ENCODE measurements at places on chromosomes 7 and 10.
A peak's percentile ranks its signal among the peaks of the same experiment; 100 is the strongest.

DNA sequence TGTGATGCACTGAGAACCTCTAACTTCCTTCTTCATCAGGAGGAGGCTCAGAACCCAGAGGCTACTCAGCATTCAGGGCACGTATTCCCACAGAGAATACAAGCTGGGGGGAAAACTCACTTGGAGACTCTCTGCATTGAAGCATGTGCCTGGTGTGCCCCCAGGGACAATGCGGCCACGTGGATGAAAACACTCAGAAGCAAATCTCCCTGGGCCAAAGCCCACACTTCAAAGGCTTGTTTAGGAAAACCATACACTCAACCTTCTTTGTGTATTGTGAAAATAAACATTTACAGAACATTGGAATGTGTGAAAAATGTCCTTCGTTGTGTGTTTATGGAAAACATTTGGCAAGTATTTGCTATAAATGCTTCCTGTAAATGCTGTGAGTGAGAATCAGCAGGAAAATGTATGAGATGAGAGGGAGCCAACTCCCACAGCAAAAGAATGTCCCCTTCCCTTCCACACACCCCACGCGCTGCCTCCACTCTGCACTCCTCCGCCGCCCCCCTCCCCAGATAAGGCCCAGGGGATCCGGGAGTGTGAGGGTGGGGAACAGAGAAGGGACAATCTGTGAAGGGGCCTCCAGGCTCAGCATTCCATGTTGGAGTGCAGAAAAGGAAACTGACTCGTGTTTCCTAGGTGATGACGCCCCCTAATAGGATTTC, 339.5 kb downstream of the ELMO1 start:
- DNase-seq, result no peak

- no peak for DNase-seq
These were observed 13.4 kb downstream of the TASOR2 start for GRCh38 chr10:5698062-5698461.

DNA sequence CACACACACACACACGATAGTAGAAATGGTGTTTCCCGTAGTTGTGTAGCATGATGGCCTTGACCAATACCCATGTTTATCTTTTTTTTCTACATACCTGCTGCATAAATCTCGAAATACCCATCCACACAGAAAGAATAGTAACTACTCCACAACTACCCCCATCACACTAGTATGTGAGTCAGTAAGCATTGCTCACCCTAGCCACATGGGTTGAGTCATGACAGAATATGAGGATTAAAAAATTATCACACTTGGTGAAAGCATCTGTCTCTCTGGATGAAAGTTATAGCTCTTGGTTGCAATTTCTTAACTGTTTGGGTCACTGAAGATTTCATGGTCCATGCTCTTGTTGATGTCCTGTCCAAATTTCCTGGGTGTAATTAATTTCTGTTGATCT, 103.4 kb upstream of the MDFIC start:
- no peak for DNase-seq

- no peak for DNase-seq
These were observed 402.7 kb downstream of the IPMK start for GRCh38 chr10:57864765-57865680.

DNA sequence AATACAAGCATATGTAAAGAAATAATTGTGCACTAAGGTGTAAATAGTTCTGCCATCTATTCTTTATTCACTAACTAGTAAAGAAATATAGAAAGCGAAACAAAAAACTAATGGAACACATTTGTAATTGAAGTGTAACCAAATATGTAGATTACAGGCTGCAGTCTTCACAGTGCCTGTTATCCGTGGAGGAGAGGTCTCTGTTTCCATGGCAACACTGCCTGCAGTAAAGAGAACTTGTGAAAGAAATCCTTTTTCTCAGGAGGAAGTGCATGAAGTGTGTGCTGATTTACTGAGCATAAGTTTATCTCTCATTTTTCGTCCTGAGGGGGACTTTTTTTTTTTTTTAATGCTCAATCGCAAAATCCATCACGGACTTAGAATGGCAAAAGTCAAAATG, 102.5 kb downstream of the APBB1IP start:
- no peak for DNase-seq

DNA sequence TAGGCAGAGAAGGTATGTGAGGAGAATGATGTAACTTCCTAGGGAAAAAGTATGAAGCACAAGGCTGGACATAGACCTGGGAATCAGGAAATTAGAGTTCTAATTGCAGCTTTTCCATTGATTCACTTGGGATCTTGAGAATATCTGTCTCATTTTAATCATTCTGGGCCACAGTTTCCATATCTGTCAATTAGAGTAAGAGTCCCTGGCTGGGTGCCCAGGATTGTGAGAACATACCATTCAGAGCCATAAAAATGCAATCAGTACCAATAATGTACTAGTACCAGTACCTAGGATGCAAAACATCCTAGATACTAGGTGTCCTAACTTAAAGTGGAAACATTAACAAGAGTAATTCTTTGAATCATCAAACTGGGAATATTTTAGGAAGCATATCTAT, 29.6 kb downstream of the CAV1 start:
- DNase-seq, result no peak

DNA sequence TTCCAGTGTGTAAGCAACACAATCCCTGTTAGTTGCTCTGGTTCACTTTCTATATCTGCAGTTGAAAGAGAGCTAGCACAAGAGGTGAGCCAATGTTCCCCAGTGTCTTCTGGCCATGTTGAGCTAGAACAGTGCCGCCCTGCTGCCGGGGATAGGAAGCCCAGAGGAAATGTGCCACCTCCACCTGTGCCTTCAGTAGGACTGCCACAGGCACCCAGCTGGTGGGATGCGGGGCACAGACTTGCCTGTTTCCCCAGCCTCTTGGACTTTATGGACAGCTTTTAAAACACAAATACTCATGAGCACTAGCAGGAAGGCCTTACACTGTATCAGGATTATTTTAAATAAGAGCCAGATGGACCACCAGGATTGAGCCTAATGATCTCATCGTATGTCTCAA, 234.5 kb upstream of the COBL start:
- no peak for DNase-seq

- no peak for DNase-seq
These were observed 56.3 kb downstream of the PLPP4 start for GRCh38 chr10:120513307-120513796.

GRCh38 chr10:128710098-128710797, 584.0 kb upstream of the MKI67 start:
- DNase-seq, result no peak

DNA sequence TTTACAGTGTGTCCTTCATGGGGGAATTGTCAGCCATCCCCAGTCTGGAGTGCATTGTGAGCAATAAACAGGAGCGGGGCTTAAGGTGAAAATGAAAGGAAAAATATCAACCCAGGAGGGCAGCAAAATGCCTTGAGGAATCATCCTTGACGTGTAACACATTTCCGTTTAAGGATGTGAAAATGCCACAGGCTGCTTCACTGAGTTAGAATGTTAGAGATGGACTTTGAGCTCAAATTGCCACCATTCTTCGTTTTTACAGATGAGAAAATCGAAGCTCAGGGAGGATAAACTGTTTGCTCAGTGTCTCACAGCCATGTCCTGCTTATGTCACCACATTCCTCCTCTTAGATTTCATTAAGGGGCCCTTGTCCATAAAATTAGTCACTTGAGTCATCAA, 23.1 kb downstream of the SORCS3 start:
- DNase-seq, result no peak

GRCh38 chr7:732094-732541, 5.0 kb upstream of the PRKAR1B start:
- DNase-seq, result no peak

- DNase-seq, result no peak
These were observed 1175.3 kb downstream of the GATA3 start for GRCh38 chr10:9229702-9230244.

DNA sequence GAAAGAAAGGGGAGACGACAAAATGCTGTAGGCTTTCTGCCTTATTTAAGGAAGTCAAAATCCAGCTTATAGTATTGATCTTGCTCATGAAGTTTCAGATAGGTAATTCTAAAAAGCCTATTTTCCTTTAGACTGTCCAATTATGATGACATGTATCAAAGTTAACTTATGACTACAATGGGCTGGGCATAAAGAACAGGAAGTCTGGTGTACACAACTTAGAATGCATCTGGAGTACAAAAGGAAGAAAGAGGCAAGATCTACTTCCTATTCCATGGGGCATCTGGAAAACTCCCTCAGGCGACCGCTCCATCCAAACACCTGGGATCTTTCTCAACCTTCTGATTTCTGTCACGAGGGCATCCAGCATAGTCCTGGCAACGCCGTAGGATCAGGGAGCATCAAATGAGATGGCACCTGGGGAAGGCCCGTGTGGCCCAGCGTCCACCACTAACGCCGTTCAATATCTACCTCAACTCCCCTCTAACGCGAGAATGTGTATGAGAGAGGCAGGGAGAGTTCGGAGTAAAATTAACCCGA, 512 bp downstream of the FAM24B start:
- no peak for DNase-seq

GRCh38 chr10:12324530-12324929, 24.8 kb upstream of the CAMK1D start:
- DNase-seq, result no peak

- DNase-seq, result no peak
These were observed 243.8 kb downstream of the TCERG1L start for GRCh38 chr10:131067690-131068089.

DNA sequence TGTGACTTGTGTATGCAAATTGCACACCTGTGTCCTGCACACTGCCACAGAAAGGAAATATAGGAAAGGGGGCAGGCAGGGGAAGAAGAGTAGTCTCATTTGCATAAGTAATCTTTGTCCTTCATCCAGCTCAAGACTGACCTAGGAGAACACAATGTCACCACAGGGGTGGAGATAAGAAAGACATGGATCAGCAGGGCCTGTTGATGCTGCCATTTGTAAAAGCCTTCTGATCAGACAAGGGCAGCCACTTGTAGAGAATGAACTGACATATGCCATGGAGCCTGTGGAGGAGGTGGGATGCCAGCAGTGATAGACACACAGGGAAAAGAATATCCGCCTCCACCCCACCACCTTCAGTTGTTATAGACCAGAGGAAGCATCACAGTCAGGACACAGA, 528.9 kb downstream of the HTR7 start:
- no peak for DNase-seq

DNA sequence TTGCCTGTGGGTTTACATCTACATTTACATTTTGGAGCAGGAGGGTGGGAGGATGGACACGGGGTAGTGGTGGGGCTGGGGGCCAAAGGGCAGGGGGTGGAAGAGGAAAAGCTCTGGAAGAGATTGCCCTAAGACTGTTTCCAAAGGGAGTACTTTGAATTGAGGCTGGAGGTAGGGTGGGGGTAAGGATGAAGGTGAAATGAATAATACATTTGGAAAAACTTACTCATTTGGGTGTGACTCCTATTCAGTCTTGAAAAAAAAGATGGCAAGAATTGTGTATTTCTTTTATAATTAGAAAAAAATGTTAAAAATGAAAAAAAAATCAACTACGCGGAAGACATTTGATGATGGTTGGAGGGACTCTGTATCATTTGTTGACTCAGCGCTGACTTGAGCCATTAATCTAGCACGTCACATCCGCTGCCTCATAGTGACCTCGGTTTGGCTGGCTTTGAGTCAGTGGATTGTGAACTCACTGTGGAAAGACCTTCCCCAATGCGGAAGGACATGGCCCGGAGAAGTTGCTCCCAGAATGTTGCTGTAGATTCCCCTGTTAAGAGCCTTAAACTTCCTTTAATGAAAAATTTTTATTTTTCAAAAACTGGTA, 2.8 kb downstream of the FAM180A start:
- DNase-seq, result no peak

DNA sequence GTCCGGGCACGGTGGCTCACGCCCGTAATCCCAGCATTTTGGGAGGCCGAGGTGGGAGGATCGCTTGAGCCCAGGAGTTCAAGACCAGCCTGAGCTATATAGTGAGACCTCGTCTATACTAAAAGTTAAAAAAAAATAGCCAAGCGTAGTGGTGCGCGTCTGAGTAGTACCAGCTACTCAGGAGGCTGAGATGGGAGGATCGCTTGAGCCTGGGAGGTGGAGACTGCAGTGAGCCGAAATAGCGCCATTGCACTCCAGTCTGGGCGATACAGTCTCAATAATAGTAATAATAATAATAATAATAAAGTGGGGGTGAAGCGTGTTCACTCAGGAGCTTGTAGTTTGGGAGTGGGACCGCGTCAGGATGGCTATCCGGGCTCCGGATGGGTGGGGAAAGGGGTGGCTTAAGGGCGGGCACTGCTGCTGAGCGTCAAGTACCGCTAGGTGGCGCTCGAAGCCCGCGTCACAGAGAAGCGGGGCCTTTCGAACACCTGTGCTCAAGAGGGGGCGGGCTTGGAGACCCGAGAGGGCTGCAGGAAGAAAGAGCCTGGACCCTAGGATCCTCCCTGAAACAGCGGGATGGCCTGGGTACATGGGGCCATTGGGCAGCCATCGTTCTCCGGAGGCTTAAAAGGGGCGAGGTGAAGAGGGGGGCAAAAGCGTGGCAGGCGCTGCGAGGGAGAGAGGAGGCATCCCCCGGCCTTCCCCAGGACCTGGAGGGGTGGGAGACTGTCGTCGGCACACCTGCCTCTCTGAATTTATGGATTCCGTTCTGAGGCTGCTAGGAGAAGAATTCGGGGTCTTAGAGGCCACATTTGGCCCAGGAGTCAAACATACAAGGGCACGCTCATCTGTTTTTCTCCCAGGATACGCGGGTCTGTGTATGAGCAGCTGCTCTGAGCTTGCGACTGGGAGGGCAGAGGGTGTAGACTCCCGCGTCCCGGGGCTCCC, 14.5 kb downstream of the LBX1 start:
- DNase-seq, result peak; percentile 58

DNA sequence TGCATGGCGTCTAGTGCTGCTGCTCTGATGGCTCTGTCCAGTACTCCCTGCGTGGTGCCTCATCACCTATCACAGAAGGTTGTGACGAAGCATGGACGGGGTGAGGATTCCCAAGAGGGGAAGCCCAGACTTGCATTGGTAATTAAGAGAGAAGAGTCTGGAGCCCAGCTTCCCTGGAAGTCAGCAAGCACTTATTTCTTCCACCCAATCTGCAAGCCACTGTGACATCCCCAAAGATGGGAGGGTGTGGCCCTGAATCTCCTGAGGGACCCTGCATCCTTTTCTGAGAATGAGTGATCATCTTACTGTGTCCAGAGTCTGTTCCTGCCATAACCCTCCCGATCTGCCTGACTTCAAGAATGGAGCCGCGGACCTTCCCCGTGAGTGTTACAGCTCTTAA, 166.7 kb downstream of the PTPN20 start:
- DNase-seq, result no peak

- DNase-seq, result no peak
These were observed 11.2 kb downstream of the SFTPD start for GRCh38 chr10:79937701-79938151.

Data from stimulated activated CD8-positive, alpha-beta memory T cell treated with anti-CD3 and anti-CD28 coated beads, Interleukin-7, amount 100 ng/mL, for 24 hours (primary cell).